Progenitor cell of endocrine pancreas (in vitro differentiated cells): ENCODE measurements at places on chromosomes 4 and X. TPM values are rescaled to one million over a fixed set of nuclear protein-coding genes. Genes with fewer than 3 reads are reported as not detected.

The ARHGAP36 gene
- 0.36 and 0.42 TPM in 2 replicates for total RNA-seq

DNA sequence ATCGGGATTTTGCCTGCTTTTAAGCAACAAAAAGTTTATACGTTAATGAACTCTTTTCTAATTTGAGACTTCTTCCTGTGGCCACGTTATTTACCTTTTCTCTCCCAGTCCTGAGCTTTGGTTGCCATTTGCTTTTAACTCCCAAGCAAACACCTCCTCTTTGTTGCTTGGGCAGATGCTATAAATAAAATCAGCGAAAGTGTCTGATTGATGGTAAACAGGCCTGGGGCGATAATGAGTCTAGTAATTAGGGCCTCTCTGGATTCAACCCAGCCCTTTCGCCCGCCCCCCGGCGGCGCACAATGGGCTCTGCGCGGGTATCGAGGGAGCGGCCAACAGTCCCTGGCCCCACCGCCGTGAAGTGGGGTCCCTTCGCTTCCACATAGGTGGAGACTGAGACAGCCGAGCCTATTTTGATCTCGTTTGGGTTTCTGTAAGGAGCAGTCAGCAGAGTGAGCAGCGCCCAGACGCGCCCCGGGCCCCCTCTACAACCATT is 790 bp downstream of the CLGN start:
- no peaks in the 10 kb centered on the region for H3K36me3 ChIP-seq
- peak; percentile 21 for DNase-seq
- peak overlapping the region; percentile 88 for H3K4me3 ChIP-seq
- H3K27me3 ChIP-seq = peaks cover 12% of the 10 kb centered on the region
- peaks cover 6% of the 10 kb centered on the region for H3K4me1 ChIP-seq
- H3K27ac ChIP-seq = peak overlapping the region; percentile 93

DNA sequence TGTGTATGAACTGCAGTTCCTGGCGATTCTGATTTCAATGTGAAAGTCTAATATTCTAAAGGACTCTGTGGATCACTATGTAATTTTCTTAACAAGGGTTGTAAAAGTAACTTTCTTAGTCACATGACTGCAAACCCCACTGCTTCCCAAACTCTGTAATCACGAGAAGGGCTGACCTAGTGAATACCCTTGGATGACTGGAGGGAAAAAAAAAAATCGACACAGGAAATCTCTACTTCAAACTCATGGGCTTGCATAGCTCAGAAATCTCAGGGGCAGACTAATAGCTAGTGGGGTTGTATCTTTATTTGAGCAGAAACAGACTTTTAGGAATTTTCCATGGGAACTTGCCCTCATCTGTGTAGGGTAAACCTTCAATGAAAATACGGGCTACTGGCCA is 4.8 kb upstream of the MXRA5 start:
- H3K4me3 ChIP-seq = no peak overlapping the region
- peaks cover 40% of the 10 kb centered on the region for H3K27me3 ChIP-seq

The ABHD18 gene
- 19.4 and 19.9 TPM in 2 replicates for total RNA-seq
